Naive thymus-derived CD4-positive, alpha-beta T cell (primary cell): ENCODE measurements at places on chromosomes 3 and 15.

GRCh38 chr15:85499371-85499887, 119.0 kb downstream of the AKAP13 start:
- H3K27ac ChIP-seq = no peak overlapping the region
- DNase-seq = no peak
- peaks cover 31% of the 10 kb centered on the region for H3K4me1 ChIP-seq
- no peaks in the 10 kb centered on the region for H3K27me3 ChIP-seq
- H3K4me3 ChIP-seq = no peak overlapping the region
- no peaks in the 10 kb centered on the region for H3K36me3 ChIP-seq

- no peaks in the 10 kb centered on the region for H3K27me3 ChIP-seq
- H3K4me1 ChIP-seq = peaks cover 2% of the 10 kb centered on the region
- DNase-seq = no peak
- H3K4me3 ChIP-seq = no peak overlapping the region
- H3K36me3 ChIP-seq = no peaks in the 10 kb centered on the region
Observed at GRCh38 chr3:57961828-57962447, 46.3 kb upstream of the FLNB start.

- no peak for DNase-seq
- no peak overlapping the region for H3K4me3 ChIP-seq
- H3K4me1 ChIP-seq = no peaks in the 10 kb centered on the region
- H3K27ac ChIP-seq = no peak overlapping the region
- no peaks in the 10 kb centered on the region for H3K27me3 ChIP-seq
- H3K36me3 ChIP-seq = no peaks in the 10 kb centered on the region
Observed at GRCh38 chr3:178388473-178388872, 147.8 kb upstream of the KCNMB2 start.

DNA sequence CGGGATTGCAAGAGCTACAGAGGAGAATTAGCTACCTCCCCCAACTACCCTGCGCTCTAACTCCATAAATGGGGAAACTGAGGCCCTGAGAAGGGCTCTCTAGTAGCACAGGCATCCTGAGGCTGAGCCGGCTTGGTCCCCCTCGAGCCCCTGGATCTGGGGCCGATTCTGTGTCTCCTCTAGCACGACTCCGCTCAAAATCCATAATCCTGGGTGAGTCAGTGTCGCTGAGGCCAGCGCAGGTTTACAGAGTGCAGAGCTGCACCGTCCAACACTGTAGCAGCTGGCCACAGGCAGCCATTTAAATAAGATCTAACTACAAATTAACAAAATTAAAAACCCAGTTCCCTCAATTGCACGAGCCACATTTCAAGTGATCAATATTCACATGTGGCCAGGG, 10.8 kb downstream of the GATA2 start:
- peaks cover 19% of the 10 kb centered on the region for H3K4me1 ChIP-seq
- H3K36me3 ChIP-seq = no peaks in the 10 kb centered on the region
- H3K4me3 ChIP-seq = no peak overlapping the region
- H3K27me3 ChIP-seq = peaks cover 14% of the 10 kb centered on the region

DNA sequence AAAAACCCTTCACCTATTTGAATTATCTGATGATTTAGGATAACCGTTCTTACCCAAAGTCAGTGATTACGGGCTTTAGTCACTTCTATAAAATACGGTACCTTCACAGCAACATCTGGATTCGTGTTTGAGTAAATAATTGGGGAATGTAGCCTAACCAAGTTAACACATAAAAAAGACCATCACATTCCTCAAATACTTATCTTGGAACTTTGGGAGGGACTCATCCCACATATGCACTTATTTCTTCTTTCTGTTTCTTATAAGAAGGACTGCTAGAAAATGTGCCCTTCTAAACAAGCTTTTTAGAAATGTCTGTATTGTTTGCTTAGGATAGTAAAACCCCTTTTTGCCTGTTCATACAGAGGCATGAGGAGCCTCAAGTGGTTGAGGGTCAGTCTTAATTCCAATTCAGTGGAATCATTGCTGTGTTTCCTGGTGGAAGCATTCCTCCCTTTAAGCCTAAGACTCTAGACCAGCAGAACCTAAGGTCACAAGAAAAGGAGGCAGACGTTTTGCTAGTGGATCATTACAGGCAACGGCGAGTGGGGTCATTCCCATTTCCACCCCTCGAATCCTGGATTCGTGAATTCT, 67.5 kb downstream of the TMEM44 start:
- no peak for DNase-seq
- H3K36me3 ChIP-seq = no peaks in the 10 kb centered on the region
- no peaks in the 10 kb centered on the region for H3K27me3 ChIP-seq
- no peak overlapping the region for H3K27ac ChIP-seq
- no peaks in the 10 kb centered on the region for H3K4me1 ChIP-seq

GRCh38 chr3:109643590-109643989, 306.2 kb upstream of the DPPA4 start:
- no peaks in the 10 kb centered on the region for H3K27me3 ChIP-seq
- no peak for DNase-seq
- H3K36me3 ChIP-seq = no peaks in the 10 kb centered on the region
- H3K4me1 ChIP-seq = no peaks in the 10 kb centered on the region

GRCh38 chr3:47261301-47261700, 21.3 kb downstream of the KIF9 start:
- no peak overlapping the region for H3K4me3 ChIP-seq
- no peak overlapping the region for H3K27ac ChIP-seq
- H3K27me3 ChIP-seq = no peaks in the 10 kb centered on the region

DNA sequence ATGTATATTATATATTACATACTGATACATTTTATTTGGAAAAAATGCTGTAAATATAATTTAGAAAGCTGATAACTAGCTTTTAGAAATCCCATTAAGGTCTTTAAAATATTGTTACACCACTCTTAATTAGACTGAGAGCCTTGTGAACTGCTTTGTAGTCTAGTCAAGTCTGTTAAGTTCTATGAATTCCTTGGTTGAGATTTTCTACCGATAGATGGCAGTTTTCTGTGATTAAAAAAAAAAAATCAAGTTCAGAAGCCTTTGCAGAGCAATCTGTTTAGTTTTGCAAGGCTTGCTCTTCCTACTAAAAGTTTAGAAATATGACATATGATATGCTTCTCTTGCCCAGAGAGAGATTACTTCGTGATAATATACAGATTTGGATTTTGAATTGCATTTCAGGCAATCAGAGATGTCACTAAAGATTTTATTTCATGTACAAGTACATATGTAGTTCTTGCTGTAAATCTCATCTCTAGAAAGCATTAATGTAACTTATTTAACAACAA, 60.4 kb upstream of the SLITRK3 start:
- no peak overlapping the region for H3K27ac ChIP-seq
- H3K36me3 ChIP-seq = no peaks in the 10 kb centered on the region
- H3K4me1 ChIP-seq = no peaks in the 10 kb centered on the region
- no peak overlapping the region for H3K4me3 ChIP-seq
- no peak for DNase-seq
- no peaks in the 10 kb centered on the region for H3K27me3 ChIP-seq

DNA sequence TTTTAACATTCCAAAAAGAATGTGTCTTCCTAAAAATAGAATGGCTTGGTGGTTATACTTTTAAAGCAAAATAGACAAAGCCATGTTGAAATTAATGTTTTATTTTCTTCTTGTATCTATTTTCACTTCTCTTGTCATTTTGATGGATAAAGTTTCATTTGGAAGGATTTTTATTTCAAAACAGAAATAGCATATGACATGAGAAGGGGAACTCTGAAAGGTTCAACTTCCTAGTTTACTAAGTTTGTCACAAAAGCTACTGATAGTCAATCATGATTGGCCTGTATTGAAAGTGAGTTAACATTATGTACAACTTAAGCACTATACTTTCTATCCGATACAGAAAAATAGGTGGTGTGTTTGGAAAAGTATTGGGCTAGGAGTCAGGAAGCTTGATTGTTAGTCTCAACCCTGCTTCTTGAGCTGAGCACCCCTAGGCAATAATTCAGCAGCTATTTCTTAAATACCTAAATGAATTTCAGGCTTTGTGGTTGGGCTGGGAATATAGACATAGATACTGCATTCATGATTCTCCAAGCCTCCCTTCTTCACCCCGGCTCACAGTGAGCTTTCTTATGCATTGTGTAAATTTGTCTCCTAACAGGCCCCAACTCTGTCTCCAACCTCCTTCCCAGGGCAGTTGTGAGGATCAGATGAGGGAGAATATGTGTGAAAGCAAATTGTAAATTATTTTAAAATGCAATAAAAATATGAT, 46.9 kb upstream of the CSPG4 start:
- no peak overlapping the region for H3K27ac ChIP-seq
- no peak for DNase-seq
- no peaks in the 10 kb centered on the region for H3K27me3 ChIP-seq
- no peak overlapping the region for H3K4me3 ChIP-seq
- no peaks in the 10 kb centered on the region for H3K36me3 ChIP-seq

GRCh38 chr3:195226900-195227447, 44.0 kb downstream of the XXYLT1 start:
- H3K27me3 ChIP-seq = no peaks in the 10 kb centered on the region
- no peaks in the 10 kb centered on the region for H3K4me1 ChIP-seq
- no peak overlapping the region for H3K4me3 ChIP-seq
- no peak for DNase-seq
- H3K36me3 ChIP-seq = no peaks in the 10 kb centered on the region

DNA sequence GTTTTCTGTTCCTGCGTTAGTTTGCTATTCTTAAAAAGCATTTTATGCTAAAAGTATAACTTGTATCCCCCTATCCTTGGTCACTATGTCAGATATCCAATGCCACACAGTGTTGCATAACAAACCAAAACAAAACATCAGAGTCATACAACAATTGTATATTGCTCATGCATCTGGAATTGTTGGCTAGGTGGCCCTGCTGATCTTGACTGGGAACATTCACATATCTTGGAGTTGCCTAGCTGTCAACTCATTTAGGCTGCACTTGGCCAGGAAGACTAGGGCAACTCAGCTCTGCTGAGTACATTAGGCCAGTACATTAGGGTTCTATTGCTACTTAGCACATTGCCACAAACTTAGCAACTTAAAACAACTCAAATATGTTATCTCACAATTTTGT, 706.5 kb upstream of the UBE2E2 start:
- no peak overlapping the region for H3K27ac ChIP-seq
- H3K4me1 ChIP-seq = no peaks in the 10 kb centered on the region
- no peak overlapping the region for H3K4me3 ChIP-seq
- no peak for DNase-seq

- peak overlapping the region; percentile 6 for H3K27ac ChIP-seq
- no peak for DNase-seq
- H3K27me3 ChIP-seq = no peaks in the 10 kb centered on the region
- H3K4me3 ChIP-seq = no peak overlapping the region
- peaks cover 7% of the 10 kb centered on the region for H3K4me1 ChIP-seq
Observed at GRCh38 chr15:60507596-60508424, 28.9 kb upstream of the ICE2 start.

DNA sequence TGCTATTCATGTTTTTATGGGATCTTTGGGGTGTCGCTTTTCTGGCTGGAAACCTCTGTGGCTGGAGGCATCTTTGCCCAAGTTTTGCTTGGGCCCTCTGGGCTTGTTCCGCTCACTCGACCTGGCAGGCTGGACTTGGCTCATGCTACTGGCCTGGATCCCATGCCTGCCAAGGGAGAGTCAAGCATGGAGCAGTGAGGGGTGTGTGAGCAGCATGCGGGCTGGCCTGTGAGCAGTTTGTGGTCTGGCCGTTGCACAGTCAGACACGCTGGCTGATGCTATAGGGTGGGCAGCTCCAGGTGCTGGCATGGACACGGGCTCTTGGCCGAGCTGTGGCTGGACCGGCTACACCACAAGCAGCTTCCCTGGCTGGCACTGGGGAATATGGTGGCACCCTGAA, 491.1 kb downstream of the AGBL1 start:
- no peak for DNase-seq
- H3K27me3 ChIP-seq = no peaks in the 10 kb centered on the region
- H3K36me3 ChIP-seq = no peaks in the 10 kb centered on the region
- H3K27ac ChIP-seq = no peak overlapping the region
- H3K4me3 ChIP-seq = no peak overlapping the region

DNA sequence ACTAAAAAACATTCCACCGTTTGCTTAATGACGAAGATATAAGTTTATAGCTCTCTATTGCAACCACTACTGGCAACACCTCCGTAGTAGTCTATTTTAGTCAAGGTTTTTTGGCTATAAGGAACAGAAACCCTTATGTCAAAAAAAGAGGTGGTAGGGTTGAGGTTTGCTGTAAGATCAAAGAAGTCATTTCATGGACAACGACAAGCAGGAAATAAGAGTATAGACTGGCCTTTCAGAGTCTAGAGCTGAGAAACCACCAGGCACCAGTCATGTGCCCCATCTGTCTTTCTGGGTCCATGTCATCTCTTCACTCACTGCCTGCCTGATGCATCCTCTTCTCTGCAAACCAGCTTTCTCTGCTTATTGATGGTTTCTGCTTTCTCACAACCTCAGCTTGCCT, 42.7 kb downstream of the THBS1 start:
- no peak for DNase-seq
- H3K27ac ChIP-seq = no peak overlapping the region
- H3K36me3 ChIP-seq = no peaks in the 10 kb centered on the region
- H3K4me1 ChIP-seq = peaks cover 6% of the 10 kb centered on the region

- no peaks in the 10 kb centered on the region for H3K4me1 ChIP-seq
- H3K36me3 ChIP-seq = no peaks in the 10 kb centered on the region
- H3K27me3 ChIP-seq = no peaks in the 10 kb centered on the region
- H3K4me3 ChIP-seq = no peak overlapping the region
Observed at GRCh38 chr3:158763421-158763820, 31.2 kb upstream of the RARRES1 start.

GRCh38 chr15:81819924-81820635, 225.7 kb downstream of the MEX3B start:
- DNase-seq = no peak
- H3K4me3 ChIP-seq = no peak overlapping the region
- H3K27ac ChIP-seq = no peak overlapping the region
- H3K4me1 ChIP-seq = no peaks in the 10 kb centered on the region

- no peaks in the 10 kb centered on the region for H3K4me1 ChIP-seq
- no peaks in the 10 kb centered on the region for H3K27me3 ChIP-seq
- H3K27ac ChIP-seq = no peak overlapping the region
- H3K4me3 ChIP-seq = no peak overlapping the region
- DNase-seq = no peak
Observed at GRCh38 chr3:188728371-188728896, 443.3 kb upstream of the TPRG1 start.

GRCh38 chr3:1962396-1963088, 136.1 kb upstream of the CNTN4 start:
- no peak overlapping the region for H3K4me3 ChIP-seq
- no peak overlapping the region for H3K27ac ChIP-seq
- DNase-seq = no peak
- no peaks in the 10 kb centered on the region for H3K36me3 ChIP-seq

DNA sequence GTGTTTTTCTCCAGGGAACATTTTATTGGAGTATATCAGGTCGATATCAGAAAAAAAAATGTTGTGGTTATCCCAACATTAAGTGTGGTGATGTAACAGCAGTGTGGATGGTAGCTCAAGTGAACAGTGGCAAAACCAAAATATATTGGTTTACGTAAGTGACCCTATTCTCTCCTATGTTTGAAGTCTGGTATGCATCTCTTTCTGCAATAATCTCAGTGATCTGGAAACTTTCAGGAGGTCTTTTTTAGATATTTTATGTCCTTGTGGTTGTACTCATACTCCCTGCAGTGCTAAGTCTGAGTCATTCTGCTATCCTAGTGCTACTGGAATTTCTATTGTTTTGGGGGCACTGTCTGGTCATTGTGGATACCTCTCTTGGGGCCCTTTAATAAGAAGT, 137.9 kb downstream of the SNRPN start:
- H3K27me3 ChIP-seq = no peaks in the 10 kb centered on the region
- DNase-seq = no peak
- H3K27ac ChIP-seq = no peak overlapping the region
- peaks cover 34% of the 10 kb centered on the region for H3K36me3 ChIP-seq
- H3K4me3 ChIP-seq = no peak overlapping the region
